IMR-90 (cell line): ENCODE measurements at places on chromosomes 2 and 18. TPM values are rescaled to one million over a fixed set of nuclear protein-coding genes. Genes with fewer than 3 reads are reported as not detected.

- DNase-seq = peak; percentile 70
- H3K27ac ChIP-seq = peak overlapping the region; percentile 14; the same call in 1 of the 2 replicates
- H3K4me3 ChIP-seq = no peak overlapping the region
- H3K4me1 ChIP-seq = peaks cover 15% of the 10 kb centered on the region
- no peaks in the 10 kb centered on the region for H3K27me3 ChIP-seq
These were observed 42.8 kb upstream of the GALR1 start for GRCh38 chr18:77206676-77207374.

GRCh38 chr18:59516356-59517155, 157.5 kb upstream of the LMAN1 start:
- peak overlapping the region; percentile 71; the same call in 1 of the 2 replicates for H3K27ac ChIP-seq
- H3K27me3 ChIP-seq = no peaks in the 10 kb centered on the region
- peaks cover 18% of the 10 kb centered on the region for H3K4me1 ChIP-seq
- H3K4me3 ChIP-seq = no peak overlapping the region

DNA sequence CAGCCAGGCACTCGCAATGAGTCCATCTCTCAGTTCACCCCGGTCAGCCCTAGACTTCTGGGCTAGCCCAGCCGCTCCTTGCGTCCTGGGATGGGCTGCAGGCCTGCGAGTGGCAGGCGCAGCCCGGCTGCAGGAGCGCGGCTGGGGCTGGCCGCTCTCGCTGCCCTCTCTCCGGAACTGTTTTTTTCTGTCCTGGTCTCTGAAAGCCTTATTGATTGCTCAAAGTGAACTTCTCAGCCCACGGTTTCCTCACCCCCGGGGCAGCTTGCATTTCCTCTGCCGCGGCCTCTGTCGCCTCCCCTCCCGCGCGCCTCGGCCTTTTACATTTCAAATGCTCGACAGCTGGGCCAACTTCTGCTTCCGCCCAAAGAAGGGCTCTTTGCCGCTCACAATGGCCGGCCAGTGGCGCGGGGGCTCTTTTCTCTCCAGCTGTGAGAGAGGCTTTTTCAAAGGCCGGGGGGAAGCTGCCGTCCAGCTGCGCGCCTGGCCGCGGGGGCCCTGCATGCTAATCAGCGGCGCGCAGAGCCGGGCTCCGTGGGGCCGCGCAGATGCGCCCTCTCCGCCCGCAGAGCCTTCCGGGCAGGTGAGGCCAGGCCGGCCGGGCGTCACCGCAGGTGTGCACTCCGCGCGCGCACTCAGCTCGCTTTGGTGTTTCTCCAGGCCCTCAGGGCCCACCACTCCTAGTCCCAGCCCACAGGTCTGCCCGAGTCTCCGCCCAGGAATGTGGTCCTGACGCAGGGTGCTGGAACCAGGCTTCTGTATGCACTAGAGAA, 513.8 kb downstream of the RNF144A start:
- DNase-seq = no peak
- H3K27ac ChIP-seq = no peak overlapping the region
- H3K4me1 ChIP-seq = no peaks in the 10 kb centered on the region
- H3K27me3 ChIP-seq = peaks cover 15% of the 10 kb centered on the region
- no peaks in the 10 kb centered on the region for H3K36me3 ChIP-seq

- H3K36me3 ChIP-seq = peaks cover 14% of the 10 kb centered on the region
- no peak overlapping the region for H3K4me3 ChIP-seq
- no peaks in the 10 kb centered on the region for H3K4me1 ChIP-seq
- no peak overlapping the region for H3K27ac ChIP-seq
- peak; percentile 25 for DNase-seq
These were observed 29.3 kb upstream of the CYP20A1 start for GRCh38 chr2:203209538-203209937.

DNA sequence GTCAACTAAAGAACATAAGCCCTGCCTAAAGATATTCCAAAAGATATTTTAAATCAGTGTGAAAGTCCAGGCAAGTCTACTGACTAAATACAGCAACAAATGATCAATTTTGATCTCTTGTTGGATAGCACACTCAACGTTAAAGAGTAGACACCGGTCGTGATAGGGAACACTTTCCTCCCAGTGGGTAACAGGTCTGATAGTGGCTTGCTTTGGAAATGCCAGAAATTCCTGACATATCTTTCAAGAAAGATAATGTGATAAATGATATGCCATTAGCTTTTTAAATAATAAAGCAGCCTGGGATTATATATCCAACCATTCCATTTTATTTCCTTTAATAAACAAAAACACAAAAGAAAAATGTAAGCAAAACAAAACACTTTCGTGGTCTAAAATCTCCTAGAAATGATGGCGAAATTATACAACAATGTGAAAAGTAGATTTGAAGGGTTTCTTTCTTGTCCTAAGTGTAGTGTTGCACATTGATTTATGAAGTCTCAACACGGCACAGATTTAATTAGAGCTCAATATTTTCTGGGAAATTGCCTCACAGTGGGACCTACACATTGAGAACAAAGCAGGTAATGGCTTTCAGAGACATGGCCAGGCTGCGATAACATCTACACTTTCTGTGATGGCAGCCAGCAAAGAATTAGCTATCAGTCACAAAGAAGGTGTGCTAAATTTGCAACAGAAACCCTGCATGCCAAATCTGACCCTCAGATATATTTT, 158.6 kb downstream of the PPP1R1C start:
- H3K27me3 ChIP-seq = no peaks in the 10 kb centered on the region
- H3K36me3 ChIP-seq = no peaks in the 10 kb centered on the region
- H3K27ac ChIP-seq = no peak overlapping the region
- H3K4me1 ChIP-seq = no peaks in the 10 kb centered on the region
- no peak for DNase-seq

DNA sequence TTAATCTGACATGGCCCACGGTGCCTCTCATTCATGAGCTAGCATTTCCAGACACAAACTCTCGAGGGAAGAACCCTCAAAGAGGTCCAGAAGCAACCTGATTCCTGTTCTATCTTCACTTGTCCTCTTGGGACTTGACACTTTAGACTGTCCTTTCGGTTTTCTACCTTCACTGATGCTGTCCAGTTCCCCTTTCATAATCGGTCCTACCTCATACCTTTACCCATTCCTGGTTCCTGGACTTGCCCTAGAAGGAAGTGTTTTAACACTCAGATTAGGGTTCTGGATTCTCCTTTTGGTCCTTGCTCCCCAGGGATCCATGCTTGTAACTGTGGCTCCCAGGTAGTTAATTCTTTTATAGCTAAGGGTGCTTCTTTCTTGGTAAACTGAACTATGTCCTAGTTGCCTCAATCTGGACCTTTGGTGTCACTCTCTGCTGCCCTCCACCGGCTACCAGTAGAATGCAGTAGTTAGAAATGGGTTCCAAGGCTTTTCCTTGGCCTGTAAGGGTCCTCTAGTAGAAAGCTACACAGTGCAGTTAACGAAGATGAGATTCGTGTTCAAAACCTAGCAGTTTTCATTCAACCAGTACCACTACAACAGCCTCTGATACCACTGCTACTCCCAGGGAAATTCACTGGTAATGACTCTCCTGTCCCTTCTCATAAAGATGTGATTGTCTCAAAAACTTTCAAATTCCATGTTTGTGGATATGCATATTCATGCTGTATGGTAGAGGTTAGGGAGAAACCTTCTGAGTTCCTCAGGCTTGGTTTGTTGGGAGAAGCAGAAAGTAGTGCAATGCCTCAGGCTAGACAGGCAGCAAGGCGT, 178.1 kb upstream of the CYP26B1 start:
- no peak overlapping the region for H3K4me3 ChIP-seq
- H3K36me3 ChIP-seq = no peaks in the 10 kb centered on the region
- peak; percentile 1 for DNase-seq
- no peaks in the 10 kb centered on the region for H3K4me1 ChIP-seq

GRCh38 chr2:226873051-226873620, 37.3 kb downstream of the RHBDD1 start:
- no peak overlapping the region for H3K27ac ChIP-seq
- H3K4me1 ChIP-seq = peaks cover under 1% of the 10 kb centered on the region; the same call in 1 of the 2 replicates
- no peaks in the 10 kb centered on the region for H3K27me3 ChIP-seq
- peak; percentile 59 for DNase-seq
- no peaks in the 10 kb centered on the region; the same call in none of the 2 replicates for H3K36me3 ChIP-seq
- H3K4me3 ChIP-seq = no peak overlapping the region

GRCh38 chr2:36885605-36886004, 80.7 kb downstream of the STRN start:
- no peak overlapping the region for H3K4me3 ChIP-seq
- H3K27ac ChIP-seq = no peak overlapping the region
- no peaks in the 10 kb centered on the region for H3K27me3 ChIP-seq
- no peak for DNase-seq

DNA sequence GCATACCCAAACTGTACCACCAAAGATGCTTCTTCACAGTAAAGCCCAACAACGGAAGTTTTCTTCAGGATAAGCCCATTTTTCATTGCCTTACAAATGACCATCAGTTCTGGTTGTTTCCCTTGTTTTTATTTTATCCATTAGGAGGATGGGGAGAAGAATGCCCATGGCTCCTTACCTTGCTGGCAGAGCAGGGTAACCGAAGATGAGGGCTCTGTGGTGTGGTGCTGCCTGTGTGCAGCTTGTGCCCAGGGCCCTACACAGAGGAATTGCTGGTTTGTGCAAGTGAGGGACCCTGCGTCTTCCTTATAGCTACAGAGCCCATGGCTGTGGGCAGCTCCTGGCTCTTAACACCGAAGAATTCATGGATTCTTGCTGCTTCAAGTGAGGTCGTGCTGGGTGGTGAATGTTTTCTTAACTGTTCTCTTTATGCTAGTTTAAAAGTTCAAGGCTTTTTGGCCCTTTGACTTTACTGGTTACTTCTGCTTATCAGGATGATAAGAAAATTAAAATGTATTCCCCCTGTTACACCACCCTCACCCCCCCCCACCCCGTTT, 110.6 kb downstream of the MAP4K4 start:
- H3K36me3 ChIP-seq = peaks cover 1% of the 10 kb centered on the region; the same call in 1 of the 2 replicates
- 0 out of 2 replicates have a peak overlapping the region, but pooled peaks have one; percentile 10 for H3K27ac ChIP-seq
- H3K4me3 ChIP-seq = no peak overlapping the region
- H3K27me3 ChIP-seq = no peaks in the 10 kb centered on the region
- H3K4me1 ChIP-seq = peaks cover 29% of the 10 kb centered on the region

DNA sequence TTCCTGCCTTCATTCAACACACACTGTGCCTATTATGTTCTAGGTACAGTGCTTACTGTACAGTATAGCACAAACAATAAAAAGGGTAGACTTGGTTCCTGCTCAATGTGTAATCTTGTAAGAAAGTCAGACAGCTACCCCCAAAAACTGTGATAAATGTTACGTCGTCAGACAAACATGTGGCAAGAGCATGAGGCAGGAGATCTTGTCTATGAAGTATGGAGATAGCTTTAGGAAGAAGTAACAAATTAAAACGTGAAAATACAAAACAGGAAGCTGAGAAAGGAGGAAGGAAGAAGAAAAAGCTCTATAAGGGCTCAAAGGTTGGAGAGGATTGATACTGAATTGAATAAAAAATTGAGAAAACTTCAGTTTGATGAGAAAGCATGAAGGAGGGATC, 276.2 kb upstream of the HNRNPA3 start:
- 0 out of 2 replicates have a peak, but pooled peaks cover 2% of the 10 kb centered on the region for H3K27me3 ChIP-seq
- no peak overlapping the region for H3K27ac ChIP-seq
- no peak for DNase-seq
- no peaks in the 10 kb centered on the region for H3K4me1 ChIP-seq
- no peak overlapping the region for H3K4me3 ChIP-seq

DNA sequence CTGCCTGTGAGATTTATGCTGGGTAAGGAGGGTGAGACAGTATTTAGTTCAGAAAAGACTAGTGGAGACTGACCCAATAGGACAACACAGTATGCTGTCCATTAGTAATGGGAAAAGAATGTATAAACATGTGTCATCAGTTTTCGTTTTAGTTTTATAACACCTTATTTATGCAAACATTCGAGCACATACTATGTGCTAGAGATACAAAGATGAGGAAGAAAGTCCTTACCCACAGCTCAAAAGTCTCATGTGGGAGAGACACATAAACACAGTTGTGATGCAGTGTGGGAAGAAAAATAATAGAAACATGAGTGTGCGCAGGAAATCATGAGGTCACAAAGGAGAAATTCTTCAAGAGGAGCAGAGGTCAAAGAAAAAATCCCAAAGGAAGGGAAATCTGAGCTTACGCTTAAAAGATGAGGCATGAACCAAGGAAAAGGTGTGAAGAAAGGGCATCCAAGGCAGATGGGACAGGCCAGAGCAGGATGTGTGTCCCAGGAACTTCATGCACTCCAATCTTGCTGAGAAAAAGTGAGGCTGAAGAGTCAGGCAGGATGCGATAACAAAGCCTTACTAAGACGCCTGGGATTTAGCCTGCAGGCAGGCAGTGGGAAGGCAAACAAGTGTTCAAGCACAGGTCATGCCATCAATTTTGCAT, 8.1 kb downstream of the METTL21A start:
- H3K27me3 ChIP-seq = no peaks in the 10 kb centered on the region
- peaks cover 12% of the 10 kb centered on the region for H3K36me3 ChIP-seq
- DNase-seq = peak; percentile 99
- H3K27ac ChIP-seq = peak overlapping the region; percentile 100

DNA sequence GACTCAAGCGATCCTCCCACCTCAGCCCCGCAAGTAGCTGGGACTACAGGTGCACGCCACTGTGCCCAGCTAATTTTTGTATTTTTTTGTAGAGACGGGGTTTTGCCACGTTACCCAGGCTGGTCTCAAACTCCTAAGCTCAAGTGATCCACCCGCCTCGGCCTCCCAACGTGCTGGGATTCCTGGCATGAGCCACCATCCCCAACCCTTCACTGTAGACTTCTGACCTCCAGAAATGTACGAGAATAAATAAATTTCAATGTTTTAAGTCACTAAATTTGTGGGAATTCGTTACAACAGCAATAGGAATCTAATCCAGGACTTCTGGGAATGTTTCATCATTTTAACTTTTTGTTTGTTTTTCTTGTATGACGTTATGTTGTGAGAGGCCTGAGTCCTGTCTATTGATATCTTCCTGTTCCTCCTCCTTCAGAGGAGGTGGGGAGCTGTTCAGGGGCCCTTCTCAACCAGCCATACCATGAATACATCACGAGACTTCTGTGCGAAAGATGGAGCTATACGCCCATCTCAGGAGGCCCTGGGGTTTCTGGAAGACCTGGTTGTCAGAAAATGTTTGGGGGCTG, 40.0 kb downstream of the TEX44 start:
- no peak overlapping the region for H3K4me3 ChIP-seq
- peak; percentile 96 for DNase-seq
- no peaks in the 10 kb centered on the region for H3K36me3 ChIP-seq
- no peaks in the 10 kb centered on the region for H3K27me3 ChIP-seq
- H3K27ac ChIP-seq = peak overlapping the region; percentile 79; the same call in 1 of the 2 replicates
- H3K4me1 ChIP-seq = peaks cover 28% of the 10 kb centered on the region

GRCh38 chr18:69943021-69943420, 4.7 kb downstream of the CD226 start:
- no peaks in the 10 kb centered on the region for H3K36me3 ChIP-seq
- H3K27ac ChIP-seq = no peak overlapping the region
- no peak overlapping the region for H3K4me3 ChIP-seq
- H3K4me1 ChIP-seq = no peaks in the 10 kb centered on the region

The DRC1 gene
- under 0.01 and 0.18 TPM in 2 replicates for total RNA-seq

The CD8A gene
- not detected in 2 replicates for total RNA-seq

The ALLC gene
- total RNA-seq = not detected in 2 replicates

The ASPRV1 gene
- total RNA-seq = 0.18 and 0.28 TPM in 2 replicates
